ENCODE measurements at places on chromosomes 5 and 9.

GRCh38 chr5:12250454-12250853 is 346.2 kb upstream of the CTNND2 start:
- DNase-seq, result no peak

DNA sequence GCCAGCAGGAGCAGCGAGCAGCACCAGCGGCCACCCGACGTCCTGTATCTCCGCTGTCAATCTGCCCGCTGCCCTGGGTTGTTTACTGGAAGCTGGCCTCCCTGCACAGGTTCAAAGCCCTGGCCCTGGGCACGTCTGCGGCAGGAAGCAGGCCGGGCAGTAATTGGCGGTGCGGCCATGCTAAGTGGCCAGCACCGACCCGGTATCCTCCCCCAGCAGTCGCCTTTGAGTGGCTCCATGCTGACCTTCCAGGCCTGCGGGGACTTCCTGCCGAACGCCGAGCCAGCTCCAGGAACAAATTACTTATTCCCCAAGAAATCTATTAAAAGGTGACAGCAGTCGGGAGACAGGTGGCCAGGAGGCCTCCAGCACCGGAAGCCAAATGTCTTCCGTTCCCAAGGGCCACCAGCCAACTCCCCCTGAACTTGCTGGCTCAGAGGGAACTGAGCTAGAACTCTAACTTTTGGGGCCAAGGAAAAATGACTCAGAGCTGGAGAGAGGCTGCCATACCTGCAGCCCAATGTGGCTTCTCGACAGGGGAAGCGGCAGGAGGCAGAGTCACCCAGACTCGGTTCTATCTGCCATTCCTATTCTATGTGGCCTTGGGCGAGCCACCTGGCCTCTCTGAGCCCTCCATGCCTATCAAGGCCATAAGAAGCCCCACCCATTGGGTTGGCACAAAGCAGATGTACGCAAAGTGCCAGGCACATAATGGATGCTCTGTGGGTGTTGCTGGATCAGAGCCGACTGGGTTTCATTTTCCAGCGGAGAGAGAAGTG is 13.7 kb upstream of the PSMB7 start:
- DNase-seq, result no peak

- DNase-seq, result no peak
These were observed 155.4 kb upstream of the LHFPL2 start for GRCh38 chr5:78803941-78804340.

- peak; percentile 22 for DNase-seq
These were observed at the start of gene PTGR1 for GRCh38 chr9:111599092-111599954. Gene PTGR1 (minus strand): TSS chr9:111599647. CDS start chr9:111597422, 2,225 bp downstream.

GRCh38 chr5:177382423-177383029 is 1.7 kb upstream of the SLC34A1 start:
- DNase-seq, result peak; percentile 42

DNA sequence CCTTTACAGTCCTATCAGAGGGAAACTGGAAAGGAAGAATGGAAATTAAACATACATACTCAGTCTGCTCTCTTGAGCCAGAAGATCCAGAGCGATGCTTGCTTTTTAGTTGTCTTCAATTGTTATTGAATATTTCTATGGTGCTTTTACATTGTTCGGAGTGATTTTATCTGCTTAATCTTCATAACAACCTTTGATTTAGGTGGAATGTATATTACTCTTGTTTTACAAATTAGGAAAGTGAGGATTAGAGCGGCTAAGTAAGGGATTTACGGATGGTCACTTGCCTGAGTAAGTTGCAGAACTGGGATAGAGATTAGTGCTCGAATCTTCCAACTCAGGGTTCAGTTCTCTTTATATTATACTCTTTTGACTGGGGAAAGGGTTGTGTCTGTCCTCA is 69.1 kb downstream of the PBX3 start:
- DNase-seq, result no peak

GRCh38 chr5:134877159-134877558 is 3.0 kb downstream of the TXNDC15 start:
- DNase-seq, result no peak

DNA sequence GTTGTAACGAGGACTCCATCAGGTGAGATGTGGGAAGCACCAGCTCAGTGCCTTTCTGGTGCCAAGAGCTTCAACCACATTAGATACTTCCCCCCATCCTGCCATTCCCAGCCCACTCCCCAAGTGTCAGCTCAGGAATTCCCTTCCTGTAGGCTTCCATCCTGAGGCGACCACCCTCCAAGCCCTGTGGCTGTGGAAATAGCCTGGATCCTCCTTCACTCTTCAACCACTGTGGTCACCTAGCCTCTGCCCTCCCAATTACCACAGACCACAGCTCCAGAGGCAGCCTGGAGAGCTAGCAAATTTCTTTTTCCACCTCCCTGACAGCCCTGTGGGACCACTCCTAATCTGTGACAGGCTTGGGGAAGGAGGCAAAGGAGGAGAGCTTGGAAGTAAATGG is 219.8 kb upstream of the MAP3K1 start:
- no peak for DNase-seq

- no peak for DNase-seq
These were observed 7.1 kb downstream of the SLC36A3 start for GRCh38 chr5:151296478-151296830.

- DNase-seq, result no peak
These were observed 163.7 kb upstream of the GNA14 start for GRCh38 chr9:77811832-77812231.

- no peak for DNase-seq
These were observed 1104.7 kb downstream of the EFNA5 start for GRCh38 chr5:106566031-106566430.

GRCh38 chr9:113602126-113603047 is 138.9 kb downstream of the RGS3 start:
- DNase-seq, result peak; percentile 81

DNA sequence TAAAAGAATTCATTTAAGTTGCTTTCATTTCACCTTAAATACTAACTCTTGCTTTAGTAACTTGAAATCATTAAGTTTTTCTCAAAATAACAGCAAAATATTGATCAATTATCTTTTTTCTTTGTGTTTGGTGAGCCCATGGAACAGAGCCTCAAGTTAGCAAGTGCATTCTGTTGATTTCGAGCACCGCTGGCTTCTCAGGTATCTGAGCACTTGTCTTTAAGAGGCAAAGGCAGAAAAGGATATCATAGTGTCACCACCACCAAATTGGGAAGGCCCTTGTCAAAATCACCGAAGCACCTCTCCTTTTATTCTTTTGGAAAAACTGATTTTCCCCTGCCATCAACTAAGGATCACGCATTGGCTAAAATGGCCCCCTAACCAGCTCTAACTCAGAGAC is 17.1 kb upstream of the CTNNAL1 start:
- DNase-seq, result no peak

DNA sequence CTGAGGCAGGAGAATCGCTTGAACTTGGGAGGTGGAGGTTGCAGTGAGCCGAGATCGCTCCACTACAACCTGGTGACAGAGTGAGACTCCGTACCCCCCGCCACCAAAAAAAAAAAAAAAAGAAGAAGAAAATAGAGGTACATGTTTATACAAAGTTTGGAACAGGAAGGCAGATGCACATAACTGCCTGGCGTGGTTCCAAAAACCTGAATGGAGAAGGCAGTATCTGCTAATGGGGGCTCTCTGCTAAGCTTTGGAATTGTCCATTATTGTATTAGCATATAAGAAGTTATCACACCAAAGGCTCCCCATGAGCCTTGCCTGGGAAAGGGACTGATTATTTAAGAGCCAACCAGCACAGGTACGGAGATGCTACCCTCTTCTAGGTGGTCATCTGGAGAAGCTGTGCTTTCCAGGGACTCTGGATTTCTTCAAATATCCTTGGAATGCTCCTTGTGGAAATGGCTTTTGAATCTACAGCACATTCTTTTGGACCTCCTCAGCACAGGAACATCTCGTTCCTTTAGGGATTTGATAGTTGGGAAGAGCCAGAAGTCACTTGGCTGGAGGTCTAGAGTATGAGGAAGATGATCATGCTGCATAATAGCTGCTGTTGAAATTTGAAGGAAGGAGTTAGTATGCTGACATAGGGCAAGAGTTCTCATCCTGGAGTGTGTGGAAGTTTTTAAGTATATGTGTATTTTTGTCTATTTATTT is 42.5 kb upstream of the ABCA1 start:
- no peak for DNase-seq

DNA sequence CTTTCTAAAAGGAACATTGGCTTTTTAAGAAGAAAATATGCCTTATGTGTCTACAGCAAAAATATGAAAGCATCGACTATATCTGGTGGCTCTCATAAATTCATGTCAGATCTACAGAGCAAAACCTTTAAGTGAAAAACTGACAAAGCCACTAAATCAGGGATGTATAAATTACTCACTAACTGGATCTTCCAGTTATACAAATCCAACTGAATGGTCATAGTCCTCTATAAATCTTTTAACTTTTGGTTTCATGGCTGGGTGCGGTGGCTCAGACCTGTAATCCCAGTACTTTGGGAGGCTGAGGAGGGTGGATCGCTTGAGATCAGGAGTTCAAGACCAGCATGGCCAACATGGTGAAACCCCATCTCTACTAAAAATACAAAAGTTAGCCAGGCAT is 29.2 kb upstream of the GZMA start:
- DNase-seq, result peak; percentile 8

GRCh38 chr5:142888469-142889085 is 118.4 kb downstream of the ARHGAP26 start:
- DNase-seq, result no peak

- no peak for DNase-seq
These were observed 21.4 kb downstream of the LHFPL2 start for GRCh38 chr5:78627175-78627574.

DNA sequence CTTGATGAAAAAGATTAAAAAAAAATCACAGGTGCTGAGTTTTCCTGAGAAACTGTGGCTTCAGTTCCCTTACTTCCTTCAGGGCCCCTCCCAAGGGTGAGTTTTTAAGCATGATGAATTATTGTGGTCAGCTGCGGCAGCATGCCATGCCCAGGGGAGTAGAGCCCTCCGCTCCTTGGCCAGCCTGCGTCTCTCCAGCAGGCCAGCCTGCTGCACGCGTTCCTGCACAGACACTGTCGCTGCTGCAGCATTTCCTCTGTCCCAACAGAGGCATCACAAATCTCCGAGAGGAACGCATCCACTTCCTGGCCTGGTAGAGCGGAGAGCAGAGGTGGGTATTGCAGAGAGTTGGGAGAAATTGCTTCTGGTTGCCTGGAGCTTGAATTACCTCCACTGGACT is 26.1 kb upstream of the GLRA1 start:
- no peak for DNase-seq

DNA sequence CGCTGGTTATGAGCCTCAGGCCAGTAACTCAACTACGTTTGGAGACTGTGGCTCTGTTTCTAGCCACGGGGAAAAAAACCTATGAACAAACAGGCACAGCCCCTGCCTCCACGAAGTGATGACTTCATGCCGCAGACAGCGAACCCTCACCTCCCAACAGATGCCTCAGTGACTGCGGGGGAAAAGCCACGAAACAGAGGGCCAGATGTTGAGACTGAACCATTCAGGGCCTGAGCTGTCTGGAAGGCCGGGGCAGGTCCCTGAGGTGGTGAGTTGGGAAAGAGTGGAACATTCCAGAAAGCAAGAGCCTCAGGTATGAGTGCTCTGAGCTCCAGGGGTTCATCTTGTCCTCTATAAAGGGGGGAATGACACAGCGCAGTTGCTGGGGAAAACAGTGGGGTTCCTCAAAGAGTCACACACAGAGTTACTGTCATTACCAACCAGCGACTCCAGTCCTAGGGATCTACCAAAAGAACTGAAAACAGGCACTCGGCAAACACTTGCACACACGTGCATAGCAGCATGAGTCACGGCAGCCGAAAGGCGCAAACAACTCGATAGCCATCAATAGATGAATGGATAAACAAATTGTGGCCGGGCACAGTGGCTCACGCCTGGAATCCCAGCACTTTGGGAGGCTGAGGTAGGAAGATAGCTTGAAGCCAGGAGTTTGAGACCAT is 15.3 kb downstream of the PLPP7 start:
- DNase-seq, result no peak

DNA sequence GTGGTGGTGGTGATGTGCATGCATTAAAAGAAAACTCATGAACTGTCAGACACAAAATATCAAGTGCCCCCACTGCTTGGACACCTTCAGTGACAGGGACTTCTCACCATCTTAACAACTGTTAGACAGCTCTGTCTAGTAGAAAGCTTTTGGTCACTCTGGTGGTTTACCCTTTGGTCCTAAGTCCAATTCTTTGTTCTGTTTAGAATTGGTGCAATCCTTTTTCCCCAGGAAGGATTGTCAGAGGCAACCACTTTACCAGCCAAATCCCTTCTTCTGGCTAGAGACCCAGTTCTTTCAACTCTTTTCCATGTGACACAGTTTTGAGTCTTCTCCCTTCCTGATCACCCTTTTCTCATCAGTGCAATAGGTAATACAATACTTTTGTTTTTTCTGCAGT is 140.2 kb downstream of the SEC61B start:
- DNase-seq, result no peak

DNA sequence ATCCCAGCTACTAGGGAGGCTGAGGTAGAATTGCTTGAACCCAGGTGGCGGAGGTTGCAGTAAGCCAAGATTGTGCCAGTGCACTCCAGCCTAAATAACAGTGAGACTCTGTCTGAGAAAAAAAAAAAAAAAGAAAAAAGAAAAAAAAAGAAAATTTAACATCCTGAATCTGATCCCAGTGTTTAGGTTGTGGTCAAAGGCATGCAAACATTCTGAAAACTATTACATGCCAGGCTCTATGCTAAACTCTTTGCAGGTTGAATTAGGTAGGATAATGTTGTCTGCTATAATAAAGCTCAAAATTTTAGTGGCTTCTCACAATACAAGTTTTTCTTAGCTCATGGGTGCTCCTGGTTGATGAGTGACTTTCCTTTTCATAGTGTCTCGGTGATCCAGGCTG is 367.4 kb downstream of the PSAT1 start:
- DNase-seq, result no peak

GRCh38 chr9:113955076-113955752 is 79.1 kb downstream of the ZNF618 start:
- DNase-seq, result no peak

DNA sequence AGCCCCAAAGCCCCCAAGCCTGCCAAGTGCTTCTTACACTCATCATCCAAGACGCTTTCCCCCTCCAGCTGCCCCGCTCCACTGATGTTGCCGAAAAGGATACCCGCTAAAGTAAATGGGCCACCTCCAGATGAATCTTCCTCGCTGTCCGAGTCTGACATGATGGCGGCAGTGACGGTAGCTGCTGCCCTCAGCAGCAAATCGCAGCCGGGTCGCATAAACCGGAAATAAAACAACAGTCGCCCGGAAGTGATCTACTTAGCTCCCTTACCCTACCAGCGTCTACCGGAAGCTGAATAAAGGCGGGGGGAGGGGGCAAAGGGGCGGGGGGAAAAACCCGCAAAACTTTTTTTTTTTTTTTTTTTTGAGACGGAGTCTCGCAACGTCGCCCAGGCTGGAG is at the start of gene TAF1L:
TSS of gene TAF1L (minus strand) at position 308 of the 400 bp plus-strand sequence. CDS start at position 218, 90 bp downstream.
- DNase-seq, result no peak

DNA sequence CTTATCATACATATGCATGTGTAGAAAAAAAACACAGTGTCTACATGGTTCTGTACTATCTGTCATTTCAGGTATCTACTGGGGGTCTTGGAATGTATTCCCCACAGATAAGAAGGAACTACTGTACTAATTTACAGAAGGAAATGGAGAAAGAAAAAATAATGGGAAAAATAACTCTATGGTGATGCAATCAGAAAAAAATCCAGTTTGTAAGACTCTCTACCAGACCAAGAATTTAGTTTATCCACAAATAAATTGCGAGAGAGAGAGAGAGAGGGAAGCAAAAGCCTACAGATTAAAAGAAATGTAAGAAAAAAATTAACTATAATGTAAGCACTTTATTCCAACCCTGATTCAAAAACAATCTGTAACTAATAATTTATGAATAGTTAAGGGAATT is 708.6 kb upstream of the ZNF608 start:
- no peak for DNase-seq
